ENCODE measurements at places on chromosomes 5 and 9.

- DNase-seq: no peak
Observed at GRCh38 chr5:159792180-159792579, 124.1 kb upstream of the ADRA1B start.

GRCh38 chr5:55319491-55319890 is 11.7 kb downstream of the MTREX start:
- no peak for DNase-seq

DNA sequence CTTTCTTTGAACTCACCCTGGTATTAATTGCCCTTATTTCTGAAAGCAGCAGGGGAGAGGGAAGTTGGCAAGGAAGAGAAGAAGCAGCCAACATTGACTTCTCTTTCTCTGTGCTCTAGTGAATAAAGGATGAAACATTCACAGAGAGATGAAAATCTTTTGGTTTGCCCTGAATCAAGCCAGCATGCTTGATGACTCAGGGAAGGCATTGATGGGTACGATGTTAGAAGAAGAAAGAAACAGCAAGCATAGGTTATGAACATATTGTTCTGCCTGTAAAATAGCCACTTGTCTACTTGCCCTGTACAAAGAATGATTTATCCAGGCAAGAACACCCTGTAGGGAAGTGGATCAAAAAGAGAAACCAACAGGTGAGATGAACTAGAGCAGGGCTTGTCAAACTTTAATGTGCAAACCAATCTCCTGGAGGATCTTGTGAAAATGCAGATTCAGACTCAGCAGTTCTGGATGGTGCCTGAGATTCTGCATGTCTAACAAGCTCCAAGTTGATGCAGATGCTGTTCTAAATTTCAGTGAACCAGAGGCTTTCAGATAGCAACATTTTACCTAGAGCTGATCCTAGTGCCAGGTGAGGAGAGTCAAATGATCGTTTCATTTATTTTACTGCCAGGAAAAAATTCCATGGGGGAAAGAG is 586.6 kb upstream of the TLE4 start:
- DNase-seq: no peak

DNA sequence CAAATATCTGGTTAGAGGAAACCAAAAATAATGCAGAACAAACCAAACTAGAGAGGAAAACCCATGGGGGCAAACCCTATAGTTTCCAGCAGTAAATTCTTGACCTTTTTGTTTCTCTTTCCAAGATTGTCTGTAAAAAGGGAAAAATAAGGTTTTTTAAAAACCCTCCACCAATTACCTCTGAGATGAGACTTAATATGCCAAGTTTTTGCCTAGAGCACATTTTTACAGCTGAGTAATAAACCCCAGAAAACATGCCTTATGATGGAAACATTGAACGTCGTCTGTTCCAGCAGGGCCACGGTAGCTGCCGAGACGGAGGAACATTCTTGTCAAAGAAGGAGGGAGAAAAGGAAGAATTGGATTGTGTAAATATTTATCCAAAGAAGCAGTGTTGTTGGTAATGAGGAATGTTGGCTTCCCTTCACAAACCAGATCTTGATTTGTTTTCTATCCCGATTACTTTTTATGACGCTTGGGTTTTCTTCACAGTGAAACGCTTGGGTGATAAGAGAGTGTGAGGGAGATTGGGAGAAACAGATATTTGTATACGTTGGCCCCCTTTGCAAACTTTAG is 17.3 kb upstream of the MSX2 start:
- no peak for DNase-seq

DNA sequence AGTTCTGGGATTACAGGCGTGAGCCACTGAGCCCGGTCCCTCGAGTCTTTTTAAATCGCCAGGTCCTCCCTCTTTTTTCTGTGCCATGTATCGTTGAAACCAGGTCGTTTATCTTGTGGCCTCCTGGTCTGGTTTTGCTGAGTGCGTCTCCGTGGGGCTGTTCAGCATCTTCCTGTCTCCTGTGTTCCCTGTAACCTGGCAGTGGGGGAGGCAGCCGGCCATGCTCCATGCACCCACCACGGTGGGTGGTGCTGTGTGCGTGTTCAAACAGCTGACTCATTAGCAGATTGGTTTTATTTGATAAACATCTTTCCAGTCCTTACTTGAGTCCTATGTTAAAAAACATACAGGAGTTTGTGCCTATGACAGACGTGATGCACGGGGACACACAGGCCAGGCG is 2.7 kb downstream of the RNU6ATAC start:
- no peak for DNase-seq

GRCh38 chr5:96199713-96200183 is 233.3 kb downstream of the PCSK1 start:
- no peak for DNase-seq

- DNase-seq: no peak
Observed at GRCh38 chr5:154197801-154198491, 7.4 kb downstream of the GALNT10 start.

- DNase-seq: peak; percentile 90
Observed at GRCh38 chr9:127568971-127569885, 42.8 kb upstream of the STXBP1 start.

- DNase-seq: peak; percentile 57
Observed at GRCh38 chr5:110441035-110441434, 285.4 kb downstream of the TMEM232 start.

GRCh38 chr5:161373345-161373707 is 173.2 kb downstream of the GABRB2 start:
- no peak for DNase-seq

GRCh38 chr5:76271836-76272235 is 131.2 kb upstream of the IQGAP2 start:
- DNase-seq: peak; percentile 63

DNA sequence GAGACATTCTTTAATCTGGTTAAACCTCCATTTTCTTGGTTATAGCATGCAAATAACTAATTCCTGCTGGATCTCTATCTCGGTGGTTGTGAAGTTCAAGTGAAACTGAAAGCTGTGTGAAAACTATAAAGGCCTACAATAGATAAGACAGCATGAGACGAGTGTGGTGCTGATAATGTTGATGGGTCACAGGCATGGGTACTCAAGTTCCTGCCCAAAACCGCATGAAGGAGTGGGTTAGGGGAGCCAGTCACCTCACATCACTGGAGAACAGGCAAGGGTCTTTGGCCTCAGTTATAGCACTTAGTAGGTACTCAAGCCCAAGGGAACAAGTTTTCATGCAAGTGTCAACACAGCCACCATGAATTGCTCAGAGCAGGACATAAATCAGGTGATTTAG is 16.7 kb downstream of the HMHB1 start:
- DNase-seq: no peak

DNA sequence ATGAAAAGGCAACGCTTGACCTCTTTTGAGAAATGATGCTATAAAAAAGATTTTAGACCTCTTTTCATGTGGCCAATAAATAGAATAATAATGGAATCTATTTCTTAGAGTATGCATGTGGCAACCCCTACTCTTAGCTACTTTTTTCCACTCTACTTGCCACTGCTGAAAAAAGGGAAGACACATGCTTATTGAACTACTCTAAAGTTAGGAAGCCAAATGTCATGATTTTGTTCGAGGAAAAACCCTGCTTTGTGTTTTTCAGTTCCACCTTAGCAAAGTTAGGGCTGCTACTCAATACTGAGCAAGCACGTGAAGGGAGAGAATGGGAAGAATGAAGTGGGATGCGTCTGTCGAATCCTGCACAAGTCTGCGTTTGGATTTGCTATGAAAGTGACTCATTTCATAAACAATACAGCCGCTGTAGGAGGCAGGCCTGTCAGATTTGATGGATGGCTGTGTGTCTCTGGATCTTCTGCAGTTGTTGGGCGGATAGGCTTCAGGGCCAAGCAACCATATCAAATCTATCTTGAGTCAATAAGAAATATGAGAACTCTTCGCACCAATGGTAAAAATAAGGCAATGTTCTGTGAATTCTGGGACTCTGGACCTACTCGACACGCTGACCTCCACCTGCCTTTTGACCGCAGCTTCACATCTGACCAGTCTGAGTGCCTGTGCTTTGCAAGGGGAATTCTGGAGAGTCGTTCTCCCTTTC is 333.6 kb downstream of the PIK3R1 start:
- DNase-seq: no peak

DNA sequence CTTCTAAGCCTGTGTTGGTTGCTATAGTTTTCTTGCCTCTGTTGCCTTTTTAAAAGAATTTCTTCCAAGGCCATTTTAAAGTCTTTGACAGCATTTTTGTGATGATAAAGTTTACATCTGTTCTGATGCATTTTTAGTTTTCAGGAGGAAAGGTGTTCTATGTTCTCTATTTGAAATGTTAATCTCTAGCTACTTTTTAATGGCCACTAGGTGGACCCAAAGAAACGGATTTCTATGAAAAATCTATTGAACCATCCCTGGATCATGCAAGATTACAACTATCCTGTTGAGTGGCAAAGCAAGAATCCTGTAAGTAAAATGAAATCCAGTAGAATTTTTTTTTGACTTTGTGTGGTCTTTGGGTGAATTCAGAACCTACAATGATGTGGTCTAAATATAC is 60.2 kb downstream of the MELK start:
- DNase-seq: no peak

GRCh38 chr5:139551191-139551889 is 9.8 kb upstream of the UBE2D2 start:
- no peak for DNase-seq

- no peak for DNase-seq
Observed at GRCh38 chr5:36691226-36691625, 84.8 kb downstream of the SLC1A3 start.

GRCh38 chr9:31736581-31737179 is 647.8 kb upstream of the ACO1 start:
- no peak for DNase-seq

- no peak for DNase-seq
Observed at GRCh38 chr5:177083357-177083756, 3.4 kb upstream of the FGFR4 start.

GRCh38 chr9:83019246-83019645 is 43.7 kb downstream of the RASEF start:
- no peak for DNase-seq

- DNase-seq: no peak
Observed at GRCh38 chr5:73363911-73364730, 84.5 kb downstream of the FOXD1 start.

DNA sequence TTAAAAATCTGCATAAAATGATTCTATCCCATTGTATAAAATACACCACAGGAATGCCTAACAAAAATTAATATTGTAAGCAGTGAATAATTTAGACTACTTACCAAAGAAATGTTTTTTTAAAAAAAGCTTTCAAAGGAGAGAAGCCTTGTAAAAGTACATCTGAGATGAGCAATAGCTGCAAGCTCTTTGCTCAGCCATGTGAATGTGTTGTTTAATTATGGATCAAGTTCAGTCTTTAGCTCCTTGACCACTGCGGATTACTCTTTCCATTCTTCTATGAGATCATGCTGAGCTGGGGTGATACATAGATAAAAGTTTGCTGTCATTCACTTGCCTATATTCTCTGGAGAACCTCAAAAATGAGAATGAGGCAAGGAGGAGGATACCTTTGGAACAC is 782.4 kb upstream of the ZNF608 start:
- no peak for DNase-seq

DNA sequence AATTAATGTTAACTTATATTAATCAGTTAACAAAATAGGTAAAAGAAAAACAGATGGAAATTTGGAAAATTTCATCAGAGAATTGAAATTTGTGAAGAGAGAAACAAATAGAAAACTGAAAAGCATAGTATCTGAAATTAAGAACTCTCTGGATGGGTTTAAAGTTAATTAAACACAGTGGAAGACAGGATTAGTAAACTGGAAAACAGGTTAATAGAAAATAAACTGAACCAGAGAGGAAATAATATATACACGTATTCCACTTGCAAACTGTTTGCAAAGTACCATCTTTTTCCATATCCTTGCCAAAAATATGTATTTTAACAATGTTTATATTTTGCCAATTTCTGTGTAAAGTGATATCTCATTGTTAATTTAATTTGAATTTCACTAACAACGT is 257.5 kb downstream of the CD180 start:
- DNase-seq: no peak

DNA sequence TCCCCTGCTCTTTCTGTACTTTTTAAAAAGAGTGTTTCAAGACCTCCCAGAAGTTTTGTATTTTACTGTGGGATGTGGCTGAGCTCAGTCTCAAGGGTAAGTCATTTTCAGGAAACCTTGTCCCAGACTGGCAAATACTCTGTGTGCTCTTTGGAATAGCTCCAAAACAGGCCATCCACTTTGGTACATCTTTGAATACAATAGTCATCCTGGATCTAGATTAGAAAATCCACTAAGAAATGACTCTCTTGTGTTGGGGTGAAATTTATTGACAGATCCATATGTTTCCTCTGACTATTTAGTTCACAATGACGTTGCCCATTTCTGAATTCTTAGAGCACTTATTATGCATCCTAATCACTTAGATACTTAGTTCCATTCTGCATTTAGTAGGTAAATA is 95.2 kb downstream of the PLCXD3 start:
- DNase-seq: no peak

- DNase-seq: peak; percentile 70
Observed at GRCh38 chr5:1800472-1801221, 560 bp upstream of the NDUFS6 start.

DNA sequence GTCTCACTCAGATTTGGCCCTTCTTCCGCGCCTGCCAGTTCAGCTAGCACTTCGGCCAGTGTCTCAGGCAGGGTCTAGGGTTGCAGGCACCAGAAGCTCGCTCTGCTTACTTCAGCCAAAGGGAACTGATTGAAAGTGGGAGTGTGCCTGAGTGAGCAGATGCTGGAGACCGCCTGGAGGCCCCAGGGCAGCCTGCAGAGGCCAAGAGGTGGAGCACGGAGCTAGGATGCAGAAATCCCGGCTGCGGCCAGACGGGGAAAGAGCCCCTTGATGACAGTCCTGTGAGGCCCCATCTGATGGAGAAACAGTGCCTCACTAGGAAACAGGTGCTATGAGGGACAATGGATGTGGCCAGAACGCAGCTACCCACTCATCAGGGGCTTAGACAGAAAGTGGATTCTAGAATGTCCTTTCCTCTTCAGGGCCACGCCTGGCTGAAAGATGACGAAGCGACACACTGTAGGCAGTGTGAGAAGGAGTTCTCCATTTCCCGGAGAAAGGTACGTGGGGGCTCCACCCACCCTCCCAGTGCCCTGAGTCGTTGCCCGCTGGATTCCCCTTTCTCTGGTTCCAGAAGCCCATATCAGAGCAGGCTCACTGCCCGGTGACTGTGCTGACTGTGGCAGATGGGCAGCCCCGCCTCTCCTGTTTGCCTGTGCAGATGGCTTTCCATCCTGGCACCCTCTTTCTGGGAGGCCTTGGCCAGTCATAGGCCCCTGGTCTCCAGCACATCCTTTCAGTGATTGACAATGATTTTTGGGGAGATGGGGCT is 16.1 kb downstream of the HNRNPH1 start:
- peak; percentile 64 for DNase-seq

DNA sequence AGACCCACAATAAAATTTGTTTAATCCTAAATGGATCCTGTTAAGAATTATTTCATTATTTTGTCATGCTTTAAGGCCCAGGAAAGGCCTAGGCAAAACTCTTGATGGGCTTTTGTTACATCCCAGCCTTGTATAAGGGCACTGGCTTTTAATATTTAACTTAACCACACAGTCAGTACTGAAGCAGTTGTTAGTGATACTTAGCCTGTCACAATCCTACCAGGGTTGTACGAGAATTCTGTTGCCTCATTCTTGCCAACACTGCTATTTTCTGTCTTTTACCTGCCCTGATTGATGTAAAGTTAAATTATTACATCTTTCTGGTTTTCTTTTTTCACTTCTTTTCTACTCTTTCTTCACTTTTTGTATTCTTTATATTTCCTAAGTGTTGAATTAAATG is 10.9 kb downstream of the ZNF169 start:
- DNase-seq: no peak

- DNase-seq: peak; percentile 28
Observed at GRCh38 chr5:6719417-6719816, 6.2 kb downstream of the TENT4A start.

- no peak for DNase-seq
Observed at GRCh38 chr9:87648606-87649005, 77.3 kb upstream of the CTSL start.

- no peak for DNase-seq
Observed at GRCh38 chr9:1285526-1285925, 235.4 kb downstream of the DMRT2 start.
